CD4-positive, alpha-beta T cell treated with Interleukin-4 for 4 hours (primary cell): ENCODE measurements at places on chromosomes 11 and 22.

- DNase-seq, result no peak
Observed at GRCh38 chr11:20056950-20057943, 103.0 kb downstream of the DBX1 start.

DNA sequence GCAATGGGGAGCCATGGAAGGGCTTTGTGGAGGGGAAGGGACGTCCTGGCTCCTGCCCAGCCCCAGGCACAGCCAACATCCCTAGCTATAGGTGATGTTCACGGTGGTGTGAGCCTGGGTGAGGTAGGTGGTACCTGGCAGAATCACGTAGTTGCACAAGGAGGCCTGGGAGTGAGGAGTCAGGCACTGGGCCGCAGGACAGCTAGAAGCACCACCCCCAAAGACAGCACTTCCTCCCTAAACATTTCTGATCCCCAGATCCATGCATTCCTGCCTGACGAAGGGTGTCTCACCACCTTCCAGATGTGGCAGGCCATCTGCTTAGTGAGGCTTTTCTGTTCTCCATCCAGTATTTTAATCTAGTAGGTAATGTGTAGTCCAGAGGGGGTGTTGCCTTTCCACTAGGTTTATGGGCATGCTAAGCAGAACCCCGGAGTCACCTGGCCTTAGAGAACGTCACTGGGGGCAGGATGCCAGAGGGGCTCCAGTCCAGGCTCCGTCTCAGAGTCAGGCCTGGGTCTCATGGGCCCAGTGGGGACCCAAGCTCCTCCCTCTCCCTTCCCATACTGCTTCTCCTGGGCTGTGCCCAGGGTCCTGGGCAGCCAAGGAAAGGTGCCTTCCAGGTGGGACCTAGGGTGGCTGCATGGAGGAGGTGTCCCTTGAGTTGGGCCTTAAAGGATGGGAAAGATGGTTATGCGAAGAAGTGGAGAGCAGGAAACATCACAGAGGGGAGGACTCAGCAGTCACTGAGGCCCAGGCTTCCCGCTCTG, 56.2 kb downstream of the OTOG start:
- no peak for DNase-seq

DNA sequence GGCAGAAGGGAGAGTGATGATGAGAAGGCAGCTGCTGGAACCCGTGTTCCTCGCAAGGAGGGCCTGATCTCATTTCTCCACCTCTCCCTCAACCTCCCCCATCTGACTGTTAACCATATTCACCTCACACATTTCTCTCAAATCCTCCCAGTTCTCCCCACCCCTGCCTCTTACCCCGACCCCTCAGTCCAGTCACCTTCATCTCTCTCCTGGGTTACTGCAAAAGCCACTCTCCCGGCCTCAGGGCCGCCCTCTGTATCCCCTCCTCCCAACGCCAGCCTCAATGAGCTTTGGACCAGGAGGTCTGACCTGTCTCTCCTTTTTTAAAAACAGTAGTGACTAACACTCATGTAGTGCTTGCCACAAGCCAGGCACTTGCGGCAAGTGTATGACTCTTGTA, 29.5 kb upstream of the LMO1 start:
- no peak for DNase-seq

DNA sequence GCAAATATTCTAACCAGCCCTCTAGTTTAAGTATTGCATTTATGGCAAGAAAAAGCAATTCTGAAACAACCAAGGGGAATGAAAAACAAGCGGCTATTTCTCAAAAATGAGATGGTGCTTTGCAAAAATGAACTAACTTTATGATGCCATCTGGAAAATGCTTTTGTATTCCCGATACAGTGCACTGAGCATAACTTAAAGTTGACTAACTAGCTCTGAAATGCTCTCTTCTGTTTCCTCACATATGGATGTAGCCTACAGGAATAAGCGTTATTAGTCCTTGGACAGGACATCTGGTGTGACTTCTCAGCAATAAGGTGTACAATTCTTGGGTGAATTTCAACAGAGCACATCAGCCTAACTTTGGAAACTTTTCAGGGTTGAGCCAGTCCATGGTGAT, 228.2 kb upstream of the DDI1 start:
- DNase-seq, result no peak

DNA sequence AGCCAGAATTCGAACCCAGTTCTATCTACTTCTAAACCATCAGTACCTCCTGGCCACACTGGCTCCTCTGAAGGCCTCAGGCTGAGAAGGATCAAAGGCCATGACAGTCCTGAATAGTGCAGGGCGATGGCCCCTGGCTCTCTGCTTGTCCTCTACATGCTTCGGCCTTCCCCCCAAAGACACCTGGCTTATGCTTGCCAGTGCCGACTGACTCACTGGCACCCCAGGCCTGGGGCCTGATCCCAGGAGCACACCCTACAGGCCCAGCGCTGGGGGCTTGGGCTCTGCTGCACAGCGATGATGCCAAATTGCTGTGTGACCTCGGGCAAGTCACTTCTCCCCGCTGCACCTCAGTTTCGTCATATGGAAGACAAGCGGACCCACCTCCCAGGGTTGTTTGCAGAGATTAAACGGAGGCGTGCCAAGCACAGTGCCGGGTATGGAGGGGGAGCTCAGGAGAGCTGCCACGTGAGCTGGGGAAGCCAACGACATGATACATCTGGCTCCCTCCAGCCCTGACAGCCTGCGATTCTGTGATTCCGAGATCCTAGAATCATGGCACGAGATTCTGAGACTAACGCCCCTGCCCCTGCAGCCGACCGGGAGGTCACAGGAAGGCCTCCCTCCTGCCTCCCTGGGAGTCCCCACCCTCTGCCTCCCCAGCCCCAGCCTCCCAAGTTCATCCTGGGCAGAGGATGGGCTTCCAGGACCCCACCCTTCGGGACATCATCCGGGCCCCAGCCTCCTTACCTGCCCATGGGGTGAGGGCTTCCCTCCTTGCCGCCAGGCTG, 1.0 kb downstream of the SSTR3 start:
- DNase-seq, result no peak

DNA sequence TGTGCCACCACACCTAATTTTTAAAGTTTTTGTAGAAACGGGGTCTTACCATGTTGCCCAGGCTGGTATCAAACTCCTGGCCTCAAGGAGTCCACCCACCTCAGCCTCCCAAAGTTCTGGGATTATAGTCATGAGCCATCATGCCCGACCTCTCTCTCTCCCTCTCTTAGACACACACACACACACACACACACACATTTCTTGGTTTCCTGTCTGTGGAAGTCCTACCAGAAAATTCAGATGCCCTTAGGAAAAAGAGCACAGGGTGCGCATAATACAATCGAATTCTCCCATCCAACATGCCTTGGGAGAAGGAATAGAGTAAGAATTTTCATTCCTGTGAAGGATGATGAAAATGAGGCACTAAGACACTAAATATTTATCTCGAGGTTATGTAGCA, 10.4 kb downstream of the MICAL3 start:
- no peak for DNase-seq

DNA sequence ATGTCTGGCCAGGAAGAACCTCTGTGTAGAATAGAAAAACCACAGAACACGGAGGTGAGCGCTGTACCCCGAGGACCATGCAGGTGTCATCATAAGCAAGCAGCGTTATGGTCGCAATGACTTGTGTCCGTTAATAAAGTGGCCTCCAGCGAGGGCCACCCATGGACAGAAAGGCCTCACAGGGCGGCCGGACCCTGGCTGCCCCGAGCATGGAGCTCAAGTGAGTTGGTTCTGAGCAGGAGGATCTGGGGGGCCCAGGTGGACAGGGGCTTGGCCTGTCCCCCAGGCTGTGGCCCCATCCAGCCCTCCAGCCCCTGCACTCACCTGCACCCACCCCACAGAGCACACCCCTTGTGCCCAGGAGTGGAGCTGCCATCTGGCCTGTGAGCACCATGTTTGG, 133.8 kb downstream of the BRD1 start:
- no peak for DNase-seq

- DNase-seq, result no peak
Observed at GRCh38 chr22:49954991-49955580, 5.5 kb upstream of the PIM3 start.

- DNase-seq, result no peak
Observed at GRCh38 chr22:31625661-31626426, 36.2 kb downstream of the PISD start.

DNA sequence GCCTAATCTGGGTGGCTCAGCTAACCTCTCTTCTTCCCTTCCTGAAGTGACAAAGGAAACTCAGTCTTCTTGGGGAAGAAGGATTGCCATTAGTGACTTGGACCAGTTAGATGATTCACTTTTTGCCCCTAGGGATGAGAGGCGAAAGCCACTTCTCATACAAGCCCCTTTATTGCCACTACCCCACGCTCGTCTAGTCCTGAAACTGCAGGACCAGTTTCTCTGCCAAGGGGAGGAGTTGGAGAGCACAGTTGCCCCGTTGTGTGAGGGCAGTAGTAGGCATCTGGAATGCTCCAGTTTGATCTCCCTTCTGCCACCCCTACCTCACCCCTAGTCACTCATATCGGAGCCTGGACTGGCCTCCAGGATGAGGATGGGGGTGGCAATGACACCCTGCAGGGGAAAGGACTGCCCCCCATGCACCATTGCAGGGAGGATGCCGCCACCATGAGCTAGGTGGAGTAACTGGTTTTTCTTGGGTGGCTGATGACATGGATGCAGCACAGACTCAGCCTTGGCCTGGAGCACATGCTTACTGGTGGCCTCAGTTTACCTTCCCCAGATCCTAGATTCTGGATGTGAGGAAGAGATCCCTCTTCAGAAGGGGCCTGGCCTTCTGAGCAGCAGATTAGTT, 14.2 kb upstream of the UVRAG start:
- no peak for DNase-seq

- DNase-seq, result peak; percentile 68
Observed at GRCh38 chr22:37260901-37261336, 16.9 kb upstream of the RAC2 start.

DNA sequence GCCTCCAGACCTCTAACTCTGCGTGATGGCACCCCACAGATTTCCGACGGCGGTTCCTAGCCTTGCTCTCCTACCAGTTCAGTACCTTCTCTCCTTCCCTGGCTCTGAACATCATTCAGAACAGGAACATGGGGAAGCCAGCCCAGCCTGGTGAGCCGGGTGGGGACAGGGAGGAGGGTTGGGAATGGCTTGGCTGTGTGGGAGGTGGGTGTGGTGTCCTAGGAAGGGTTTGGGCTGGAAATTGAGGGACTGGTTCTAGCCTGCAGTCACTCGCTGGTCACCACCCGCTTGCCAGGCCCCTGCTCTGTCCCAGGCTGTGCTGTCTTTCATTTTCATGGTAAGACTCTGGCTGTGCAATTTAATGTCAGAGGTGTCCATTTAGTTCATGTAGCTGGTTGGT, 33.9 kb downstream of the NAT10 start:
- DNase-seq, result no peak

DNA sequence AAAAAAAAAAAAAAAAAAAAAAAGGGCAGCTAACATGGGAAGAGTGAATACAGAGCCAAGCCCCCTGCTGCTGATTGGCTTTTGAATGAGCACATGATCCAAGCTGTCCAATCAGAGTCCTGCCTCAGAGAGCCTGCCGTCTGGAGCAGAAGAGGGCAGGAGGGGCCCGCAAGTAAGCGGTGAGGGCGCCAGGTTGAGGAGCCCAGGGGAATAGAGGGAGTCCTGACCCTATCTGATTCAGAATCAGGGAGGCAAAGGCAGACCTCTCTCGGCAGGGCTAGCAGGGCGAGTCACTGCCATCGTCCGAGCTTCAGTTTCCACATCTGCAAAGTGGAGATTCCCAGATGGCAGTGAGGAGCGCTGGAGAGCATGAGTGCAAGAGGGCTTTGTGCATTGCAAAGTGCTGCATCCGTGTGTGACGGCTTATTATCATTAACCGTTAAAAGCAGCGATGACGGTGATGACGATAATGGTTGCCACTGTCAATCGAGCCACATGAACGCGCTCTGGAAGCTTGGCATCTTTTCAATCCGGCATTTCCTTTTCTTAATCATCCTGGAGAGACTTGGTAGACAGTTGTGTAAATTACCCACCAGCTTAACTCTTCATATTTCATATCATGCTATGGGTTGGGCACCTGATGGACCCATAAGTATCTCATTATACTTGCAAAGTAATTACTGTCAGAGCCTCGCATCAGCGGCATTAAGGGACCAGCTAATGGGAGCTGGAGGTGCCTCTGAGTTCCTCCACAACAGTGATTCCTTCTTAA, 68.6 kb upstream of the ATXN10 start:
- no peak for DNase-seq

- no peak for DNase-seq
Observed at GRCh38 chr22:46528121-46528610, 9.3 kb downstream of the CELSR1 start.
